Stimulated activated CD8-positive, alpha-beta memory T cell treated with anti-CD3 and anti-CD28 coated beads, Interleukin-2, amount 100 ng/mL, for 1 hour (primary cell): ENCODE measurements at places on chromosomes 2 and 18.

DNA sequence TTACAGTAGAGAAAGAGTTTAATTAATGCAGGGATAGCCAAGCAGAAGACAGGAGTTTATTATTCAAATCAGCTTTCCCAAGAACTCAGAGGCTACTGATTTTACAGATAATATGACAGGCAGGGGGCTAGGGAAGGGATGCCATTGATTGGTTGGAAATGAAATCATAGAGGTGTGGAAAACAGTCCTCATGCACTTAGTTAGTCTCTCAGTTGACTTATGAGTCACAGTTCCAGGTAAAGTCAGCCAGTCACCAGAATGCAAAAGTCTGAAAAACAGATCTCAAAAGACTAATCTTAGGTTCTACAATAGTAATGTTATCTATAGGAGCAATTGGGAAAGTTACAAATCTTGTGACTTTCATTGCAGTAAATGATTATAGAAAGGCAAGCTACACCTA, 676.4 kb upstream of the CHAC2 start:
- no peak for DNase-seq

DNA sequence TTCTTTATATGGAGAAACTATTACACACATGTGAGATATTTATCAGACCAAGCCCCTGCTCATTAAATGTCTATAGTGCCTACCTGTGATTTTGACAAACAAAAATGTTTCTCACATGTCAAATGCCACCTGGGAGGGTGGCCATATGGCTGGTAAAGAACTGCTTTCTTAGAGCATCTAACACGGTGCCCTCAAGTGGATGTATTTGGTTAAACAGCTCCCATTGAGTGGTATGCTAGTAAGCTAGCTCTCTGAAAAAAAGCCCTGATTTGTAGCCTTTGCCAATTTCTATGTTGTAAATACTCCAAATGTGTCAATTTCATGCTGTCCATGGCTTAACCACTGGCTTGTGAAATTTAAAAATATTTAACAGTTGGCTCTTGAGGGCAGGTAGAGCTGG, 94.6 kb downstream of the PMAIP1 start:
- DNase-seq = no peak

GRCh38 chr2:45000921-45001868, 8.1 kb downstream of the SIX2 start:
- DNase-seq = no peak

GRCh38 chr2:86557836-86558235, 5.4 kb downstream of the CHMP3 start:
- no peak for DNase-seq

- no peak for DNase-seq
Observed at GRCh38 chr2:119468154-119468955, 36.7 kb downstream of the TMEM37 start.

GRCh38 chr2:23850564-23851256, 76.2 kb downstream of the ATAD2B start:
- no peak for DNase-seq
